ENCODE measurements at places on chromosomes 16 and 17. TPM values are rescaled to one million over a fixed set of nuclear protein-coding genes. Genes with fewer than 3 reads are reported as not detected.

- H3K4me3 ChIP-seq = no peak overlapping the region
- no peaks in the 10 kb centered on the region for H3K27me3 ChIP-seq
- H3K36me3 ChIP-seq = no peaks in the 10 kb centered on the region
- H3K4me1 ChIP-seq = no peaks in the 10 kb centered on the region
These were observed 459.9 kb upstream of the MAF start for GRCh38 chr16:80060470-80060869.

- H3K4me3 ChIP-seq = no peak overlapping the region
- peaks cover 13% of the 10 kb centered on the region for H3K27me3 ChIP-seq
- no peak overlapping the region for H3K27ac ChIP-seq
- H3K36me3 ChIP-seq = no peaks in the 10 kb centered on the region
These were observed 1.8 kb downstream of the PRSS22 start for GRCh38 chr16:2856061-2856670.

NAA38 gene
- 23.4 TPM for total RNA-seq

DNA sequence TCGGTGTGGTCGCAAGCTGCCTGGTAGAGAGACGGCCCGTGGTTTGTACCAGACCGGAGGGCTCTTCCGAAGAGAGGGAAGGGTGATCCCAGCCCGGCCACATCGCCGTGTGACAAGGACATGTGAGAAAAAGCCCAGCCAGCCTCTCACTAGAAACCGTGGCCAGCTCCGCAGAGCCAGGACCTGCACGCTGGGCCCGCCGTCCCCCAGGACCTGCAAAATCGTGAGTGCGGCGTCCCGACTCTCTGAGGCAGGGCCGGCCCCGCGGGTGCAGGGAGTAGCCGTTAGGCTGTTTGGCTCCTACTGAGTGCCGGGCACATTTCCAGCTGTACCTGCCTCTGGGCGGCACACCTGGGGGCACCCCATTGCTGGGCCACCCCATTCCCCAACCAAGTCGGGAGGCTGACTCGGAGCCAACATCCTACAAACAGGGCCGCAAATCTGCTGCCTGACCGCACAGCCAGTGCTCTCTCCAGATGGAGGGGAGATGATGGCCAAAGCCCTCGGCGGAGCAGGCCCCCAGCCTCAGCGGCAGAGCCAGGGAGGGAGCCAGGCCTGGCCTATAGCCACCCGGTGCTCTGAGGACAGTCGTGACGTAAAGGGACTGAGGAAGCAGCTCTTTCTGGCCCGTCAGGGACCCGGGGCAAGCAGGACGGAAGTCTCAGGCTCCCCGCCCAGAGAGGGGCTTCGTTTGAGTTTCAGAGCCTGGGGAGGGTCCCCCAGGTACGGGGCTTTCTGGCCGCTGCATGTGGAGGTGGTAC, 33.6 kb upstream of the PABPN1L start:
- no peak overlapping the region for H3K4me3 ChIP-seq
- H3K4me1 ChIP-seq = no peaks in the 10 kb centered on the region
- H3K36me3 ChIP-seq = no peaks in the 10 kb centered on the region
- no peaks in the 10 kb centered on the region for H3K27me3 ChIP-seq
- no peak overlapping the region for H3K27ac ChIP-seq
- no peak for DNase-seq

LPO gene
- total RNA-seq = not detected

- H3K27me3 ChIP-seq = no peaks in the 10 kb centered on the region
- H3K4me1 ChIP-seq = no peaks in the 10 kb centered on the region
- no peaks in the 10 kb centered on the region for H3K36me3 ChIP-seq
- DNase-seq = no peak
- no peak overlapping the region for H3K4me3 ChIP-seq
These were observed 137.7 kb upstream of the CDH5 start for GRCh38 chr16:66228792-66229191.

ITGAD gene
- total RNA-seq = not detected

GRCh38 chr17:61631800-61632199, 40.8 kb upstream of the NACA2 start:
- H3K27ac ChIP-seq = no peak overlapping the region
- peaks cover 3% of the 10 kb centered on the region for H3K36me3 ChIP-seq
- H3K27me3 ChIP-seq = no peaks in the 10 kb centered on the region
- no peaks in the 10 kb centered on the region for H3K4me1 ChIP-seq
- no peak for DNase-seq

KRTAP4-6 gene
- total RNA-seq = not detected

GRCh38 chr17:38428112-38428642, at the start of gene ARHGAP23:
ARHGAP23 (plus strand) TSS chr17:38428464; CDS start chr17:38428486, 22 bp downstream.
- H3K27me3 ChIP-seq = no peaks in the 10 kb centered on the region
- peak within 1 kb of the TSS; percentile 88 for H3K4me3 ChIP-seq
- H3K4me1 ChIP-seq = peaks cover 5% of the 10 kb centered on the region
- peak within 1 kb of the TSS; percentile 96 for H3K27ac ChIP-seq

DNA sequence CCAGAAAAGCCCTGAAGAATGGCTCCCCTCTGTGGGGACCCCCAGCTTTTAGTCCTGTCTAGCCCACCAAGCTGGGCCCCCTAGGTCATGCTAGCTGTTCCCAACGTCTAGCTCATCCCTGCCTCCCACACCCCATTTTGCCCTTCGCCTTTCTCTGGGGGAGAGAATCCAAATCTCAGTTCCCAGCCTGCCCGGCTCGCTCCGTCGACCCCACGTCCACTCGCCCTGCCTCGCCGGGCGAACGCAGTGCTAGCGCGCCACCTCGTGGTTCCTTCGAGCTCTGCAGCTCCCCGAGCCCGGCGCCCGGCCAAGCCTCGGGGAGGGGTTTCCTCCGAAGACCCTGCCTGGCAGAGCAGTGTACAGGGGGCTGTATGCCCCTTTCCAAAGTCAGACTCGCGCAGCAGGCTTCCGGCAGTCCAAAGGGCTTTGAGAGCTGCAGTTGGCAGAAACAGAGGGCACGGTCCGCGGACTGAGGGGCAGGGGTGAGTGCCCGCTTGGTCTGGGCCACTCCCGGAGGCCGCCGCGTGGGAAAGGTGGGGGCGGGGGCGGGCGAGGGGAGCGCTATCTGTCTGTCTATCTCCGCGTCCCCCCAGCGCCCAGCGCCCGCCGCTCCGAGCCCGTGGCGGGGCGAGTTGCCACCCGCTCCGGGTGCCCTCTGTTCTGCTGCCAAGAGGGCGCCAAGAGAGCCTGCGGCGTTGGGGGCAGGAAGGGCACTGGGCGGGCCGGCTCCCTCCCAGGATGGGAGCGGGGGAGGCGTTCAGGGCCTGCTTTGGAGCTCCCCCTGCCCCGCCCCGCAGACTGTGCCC, 1.7 kb upstream of the DLX3 start:
- no peak overlapping the region for H3K27ac ChIP-seq
- no peak for DNase-seq
- H3K36me3 ChIP-seq = no peaks in the 10 kb centered on the region
- H3K4me1 ChIP-seq = peaks cover 5% of the 10 kb centered on the region
- H3K4me3 ChIP-seq = peak overlapping the region; percentile 24

- no peaks in the 10 kb centered on the region for H3K36me3 ChIP-seq
- no peak overlapping the region for H3K4me3 ChIP-seq
- H3K27ac ChIP-seq = no peak overlapping the region
These were observed 435.6 kb upstream of the DYNLRB2 start for GRCh38 chr16:80105160-80105559.

PKD1 gene
- 383 TPM for total RNA-seq

- no peaks in the 10 kb centered on the region for H3K27me3 ChIP-seq
- peak overlapping the region; percentile 74 for H3K27ac ChIP-seq
- no peaks in the 10 kb centered on the region for H3K36me3 ChIP-seq
These were observed 223.7 kb downstream of the SEC14L1 start for GRCh38 chr17:77364381-77364911.

DNA sequence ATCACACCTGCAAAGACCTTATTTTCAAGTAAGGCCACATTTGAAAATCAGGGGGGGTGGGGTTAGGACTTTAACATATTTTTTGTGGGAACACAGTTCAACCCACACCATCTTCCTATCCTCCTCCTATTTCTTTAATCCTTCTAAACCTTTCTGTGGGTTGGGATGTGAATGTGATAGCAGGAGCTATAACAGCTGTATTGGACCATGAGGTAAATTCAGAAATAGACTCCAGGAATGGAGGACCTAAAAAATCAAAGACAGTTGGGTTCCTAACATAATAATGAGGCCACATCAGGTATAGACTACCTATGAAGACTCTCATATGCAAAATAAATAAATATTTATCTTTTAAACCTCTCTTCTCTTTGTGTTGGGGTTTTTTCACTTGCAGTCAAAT, 451.4 kb downstream of the XYLT1 start:
- H3K4me3 ChIP-seq = no peak overlapping the region
- no peaks in the 10 kb centered on the region for H3K27me3 ChIP-seq
- H3K36me3 ChIP-seq = no peaks in the 10 kb centered on the region
- H3K4me1 ChIP-seq = no peaks in the 10 kb centered on the region
- H3K27ac ChIP-seq = no peak overlapping the region

FOXF1 gene
- total RNA-seq = 2.8 TPM

- no peaks in the 10 kb centered on the region for H3K36me3 ChIP-seq
- no peak for DNase-seq
- H3K4me1 ChIP-seq = peaks cover 3% of the 10 kb centered on the region
- no peak overlapping the region for H3K27ac ChIP-seq
These were observed 6.8 kb upstream of the HROB start for GRCh38 chr17:44134752-44135568.

- H3K4me1 ChIP-seq = no peaks in the 10 kb centered on the region
- H3K36me3 ChIP-seq = no peaks in the 10 kb centered on the region
- no peak overlapping the region for H3K27ac ChIP-seq
- no peak for DNase-seq
- no peaks in the 10 kb centered on the region for H3K27me3 ChIP-seq
These were observed 67.0 kb upstream of the CNTNAP4 start for GRCh38 chr16:76210157-76210556.
